NCI-H1105 (cell line): ENCODE measurements at places on chromosomes 16 and 17.

GRCh38 chr16:5412731-5413130, 315.1 kb upstream of the EEF2KMT start:
- no peak for DNase-seq

DNA sequence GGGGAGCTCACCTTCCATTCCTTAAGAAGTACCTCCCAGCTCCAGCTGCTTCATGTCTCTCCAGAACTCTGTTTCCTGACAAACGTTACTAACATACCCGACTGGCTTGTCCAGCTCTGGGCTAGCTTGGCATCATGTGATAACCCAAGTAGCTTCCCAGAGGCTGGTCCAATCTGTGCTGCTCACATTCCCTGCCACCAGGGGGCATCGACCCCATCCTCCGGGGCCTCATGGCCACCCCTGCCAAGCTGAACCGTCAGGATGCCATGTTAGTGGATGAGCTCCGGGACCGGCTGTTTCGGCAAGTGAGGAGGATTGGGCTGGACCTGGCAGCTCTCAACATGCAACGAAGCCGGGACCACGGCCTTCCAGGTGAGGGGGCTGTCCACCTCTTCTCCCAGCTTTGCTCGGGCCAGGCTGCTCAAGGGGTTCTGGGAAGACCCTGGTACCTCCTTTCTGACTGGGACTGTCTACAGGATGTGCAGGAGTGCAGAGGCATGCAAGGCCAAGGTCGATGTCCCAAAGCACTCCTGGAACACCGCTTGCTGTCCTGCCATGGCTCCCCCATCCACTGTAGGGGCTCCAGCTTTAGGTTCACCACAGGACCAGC, 7.6 kb downstream of the EPX start:
- DNase-seq = peak; percentile 52

- no peak for DNase-seq
Measured at GRCh38 chr17:8701221-8701620, 43.4 kb downstream of the CCDC42 start.

DNA sequence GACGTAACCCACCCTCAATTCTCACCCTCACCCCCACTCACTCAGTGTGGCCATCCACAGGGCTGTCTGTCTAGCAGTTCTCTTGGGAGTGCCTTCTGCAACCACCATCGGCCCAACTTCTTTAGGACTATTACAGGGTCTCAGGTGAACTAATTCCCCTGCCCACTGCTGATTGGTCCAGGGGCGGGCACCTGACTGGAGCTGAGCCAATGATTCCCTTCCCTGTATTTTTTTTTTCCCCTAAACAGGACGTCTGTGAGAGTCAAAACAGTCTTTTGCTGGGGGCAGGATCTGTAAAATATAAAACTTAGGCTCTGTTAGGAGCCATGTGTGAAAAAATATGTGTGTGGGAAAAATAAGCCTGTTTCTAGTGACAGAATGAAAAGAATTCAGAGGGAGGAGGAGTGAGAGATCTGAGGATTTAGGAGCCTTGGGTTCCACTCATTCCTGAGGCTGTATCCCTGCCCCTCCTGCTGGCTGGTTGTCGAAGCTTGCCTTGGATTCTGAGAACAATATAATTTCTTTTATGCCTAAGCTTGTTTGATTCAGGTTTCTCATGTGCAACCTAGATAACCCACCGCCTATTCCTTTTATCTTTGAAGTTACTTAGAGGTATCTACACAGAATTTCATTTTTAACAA, 115.0 kb downstream of the SPACA3 start:
- no peak for DNase-seq

GRCh38 chr17:70288540-70289290, 119.4 kb downstream of the KCNJ2 start:
- DNase-seq = peak; percentile 49

DNA sequence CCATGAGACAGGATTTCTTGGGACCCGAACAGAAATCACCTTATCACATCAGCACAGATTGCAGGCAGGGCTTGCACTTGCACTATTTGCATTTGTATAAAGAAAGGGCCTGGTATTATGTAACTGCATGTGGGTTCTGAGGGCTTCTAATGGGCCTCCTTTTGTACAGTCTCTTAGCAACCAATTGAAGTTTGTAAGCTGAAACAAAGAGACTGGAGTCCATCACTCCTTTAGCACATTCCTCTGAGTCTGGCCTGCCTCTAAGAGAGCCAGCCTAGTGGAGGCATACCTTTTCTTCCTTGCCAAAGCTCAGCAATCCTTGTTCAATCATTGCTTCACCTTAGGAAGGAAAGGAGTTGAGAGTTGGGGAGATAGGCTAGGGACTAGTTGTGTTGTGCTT, 387.1 kb downstream of the XYLT1 start:
- DNase-seq = no peak

DNA sequence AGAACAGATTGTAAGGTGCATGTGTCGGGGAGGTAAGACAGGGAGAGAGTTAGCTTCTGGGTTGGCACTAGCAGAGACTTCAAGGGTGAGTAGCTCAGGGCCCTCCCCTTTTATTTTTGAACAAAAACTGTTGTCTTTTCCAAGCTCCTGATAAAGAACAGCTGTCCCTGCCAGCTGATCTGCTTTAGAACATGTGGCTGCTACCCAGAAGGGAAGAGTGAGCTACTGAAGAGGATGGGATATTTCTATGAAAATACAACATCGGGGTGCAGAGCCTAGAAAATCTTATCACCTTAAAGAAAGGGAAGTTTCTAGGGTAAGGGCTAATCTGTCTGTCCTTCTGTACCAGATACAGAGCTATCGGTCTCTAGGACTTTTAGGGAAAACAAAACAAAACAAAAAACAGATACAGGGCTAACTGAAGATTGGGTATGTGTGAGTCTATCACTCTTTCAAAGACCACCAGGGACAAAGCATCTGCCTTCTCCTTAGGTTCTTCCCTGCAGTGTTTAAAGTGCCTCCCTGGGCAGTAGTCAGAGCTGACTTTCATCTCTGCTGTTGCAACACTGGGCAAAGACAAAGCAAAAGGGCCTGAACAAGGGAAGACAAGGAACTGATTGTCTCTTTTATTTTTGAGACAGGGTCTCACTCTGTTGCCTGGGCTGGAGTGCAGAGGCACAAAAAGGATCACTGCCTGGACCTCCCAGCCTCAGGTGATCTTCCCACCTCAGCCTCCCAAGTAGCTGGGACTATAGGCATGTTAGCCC, 5.0 kb upstream of the DHRS13 start:
- no peak for DNase-seq

DNA sequence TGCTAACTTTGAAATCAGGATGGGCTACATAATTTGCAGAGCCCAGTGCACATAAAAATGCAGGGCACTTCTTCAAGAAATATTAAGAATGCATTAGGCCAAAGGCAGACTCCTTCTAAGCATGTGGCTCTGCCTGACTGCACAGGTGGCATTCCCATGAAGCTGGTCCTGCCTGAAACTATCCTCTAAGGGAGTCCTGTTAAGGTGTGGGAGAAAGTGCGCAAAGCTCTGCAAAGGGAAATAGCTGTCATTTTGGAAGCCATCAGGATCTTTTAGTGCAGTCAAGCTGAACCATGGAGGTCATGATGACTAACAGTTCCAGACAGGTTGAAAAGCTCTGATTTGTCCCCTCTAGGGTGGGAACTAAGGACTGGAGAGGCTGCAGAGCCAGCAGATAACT, 41.9 kb upstream of the CRHR1 start:
- DNase-seq = no peak

DNA sequence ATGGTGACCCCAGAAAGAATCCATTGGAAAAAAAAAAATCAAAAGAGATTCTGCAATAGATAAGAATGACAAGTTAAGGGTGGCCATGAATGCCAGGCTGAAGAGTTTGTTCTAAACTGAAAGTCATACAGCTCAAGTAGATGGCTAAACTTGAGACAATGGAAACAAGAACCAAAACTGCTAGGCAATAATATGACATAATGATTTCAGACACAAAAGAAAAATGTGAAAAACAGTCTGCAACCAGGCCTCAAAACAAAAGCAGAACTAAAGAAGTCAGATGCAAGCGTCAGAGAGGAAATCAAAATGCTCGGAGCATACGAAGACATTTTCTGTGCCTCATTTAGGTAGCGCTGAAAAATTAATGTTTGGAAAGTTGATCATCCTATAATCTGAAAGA, 54.4 kb upstream of the YPEL2 start:
- DNase-seq = no peak

GRCh38 chr17:50270435-50271362, 3.6 kb upstream of the TMEM92 start:
- DNase-seq = no peak

DNA sequence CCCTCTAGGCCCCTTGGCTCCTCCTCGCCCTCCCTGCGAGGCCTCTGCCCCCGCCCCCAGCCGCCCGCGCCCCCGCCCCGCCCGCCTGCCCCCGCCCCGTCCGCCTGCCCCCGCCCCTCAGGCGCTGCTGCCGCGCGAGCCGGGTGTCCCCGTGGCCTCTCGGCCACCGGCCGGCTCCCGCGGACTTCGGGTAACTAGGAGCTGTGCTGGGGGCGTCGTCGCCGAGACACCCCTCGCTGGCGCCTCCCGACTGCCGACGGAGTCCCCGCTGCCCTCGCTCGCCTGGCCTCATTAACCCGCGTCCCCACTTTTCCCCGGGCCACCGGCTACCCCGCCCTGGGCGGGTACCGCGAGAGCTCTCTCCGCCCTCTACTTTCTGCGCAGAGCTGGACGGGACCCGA, at the start of gene TLCD1:
TLCD1 (minus strand) TSS at position 8 of the 401 bp plus-strand sequence. CDS start 136 bp downstream, outside the sequence.
- DNase-seq = peak; percentile 65

GRCh38 chr16:1080801-1081733, 8.5 kb downstream of the SSTR5 start:
- DNase-seq = no peak

- DNase-seq = no peak
Measured at GRCh38 chr16:88635671-88636319, 2.6 kb upstream of the IL17C start.

GRCh38 chr17:59465949-59466307, 99.5 kb upstream of the DHX40 start:
- DNase-seq = no peak

DNA sequence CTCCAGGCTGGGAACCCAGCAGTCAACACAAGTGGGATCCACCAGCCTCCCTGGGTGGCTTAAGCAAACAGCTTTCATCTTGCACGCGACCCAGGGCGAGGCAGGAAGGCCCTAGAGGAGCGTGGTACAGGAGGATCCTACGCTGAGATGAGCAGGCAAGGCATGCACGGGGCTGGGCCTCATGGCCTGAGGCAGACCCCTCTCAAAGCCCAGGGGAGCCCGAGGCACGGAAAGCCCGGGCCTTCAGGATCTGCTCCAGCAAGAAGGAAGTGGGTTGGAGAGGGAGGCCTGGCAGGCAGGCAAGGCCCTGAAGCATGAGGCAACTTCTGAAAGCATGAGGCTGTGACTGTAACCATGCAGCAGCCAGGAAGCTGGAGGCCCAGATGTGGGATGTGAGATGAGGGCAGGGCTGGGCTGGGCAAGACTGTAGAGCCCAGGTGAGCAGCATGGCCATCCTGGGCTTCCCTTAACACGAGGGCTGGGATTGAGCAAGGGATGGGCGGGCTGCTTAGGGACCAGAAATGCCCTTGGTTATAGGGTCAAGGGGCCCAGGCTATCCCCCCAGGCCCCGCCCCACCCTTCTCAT, 338.7 kb downstream of the C16orf95 start:
- no peak for DNase-seq

DNA sequence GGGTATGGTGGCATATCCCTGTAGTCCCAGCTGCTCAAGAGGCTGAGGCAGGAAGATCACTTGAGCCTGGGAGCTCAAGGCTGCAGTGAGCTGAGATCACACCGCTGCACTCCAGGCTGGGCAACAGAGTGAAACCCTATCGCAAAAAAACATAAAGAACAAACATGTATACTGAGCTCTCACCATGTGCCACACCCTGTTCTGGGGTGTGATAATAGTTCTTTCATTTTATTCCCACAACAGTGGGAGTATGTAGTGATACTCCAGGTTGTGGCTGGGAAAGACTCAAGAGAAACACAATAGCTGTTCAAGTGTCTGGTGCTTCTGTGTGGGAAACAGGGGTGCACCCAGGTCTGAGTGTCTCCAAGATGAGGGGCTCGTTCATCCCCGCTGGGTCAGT, 90.7 kb downstream of the SOCS1 start:
- no peak for DNase-seq

GRCh38 chr17:42518046-42518754, 17.8 kb upstream of the NAGLU start:
- no peak for DNase-seq

- no peak for DNase-seq
Measured at GRCh38 chr17:21843951-21844590, 151.7 kb downstream of the KCNJ18 start.

DNA sequence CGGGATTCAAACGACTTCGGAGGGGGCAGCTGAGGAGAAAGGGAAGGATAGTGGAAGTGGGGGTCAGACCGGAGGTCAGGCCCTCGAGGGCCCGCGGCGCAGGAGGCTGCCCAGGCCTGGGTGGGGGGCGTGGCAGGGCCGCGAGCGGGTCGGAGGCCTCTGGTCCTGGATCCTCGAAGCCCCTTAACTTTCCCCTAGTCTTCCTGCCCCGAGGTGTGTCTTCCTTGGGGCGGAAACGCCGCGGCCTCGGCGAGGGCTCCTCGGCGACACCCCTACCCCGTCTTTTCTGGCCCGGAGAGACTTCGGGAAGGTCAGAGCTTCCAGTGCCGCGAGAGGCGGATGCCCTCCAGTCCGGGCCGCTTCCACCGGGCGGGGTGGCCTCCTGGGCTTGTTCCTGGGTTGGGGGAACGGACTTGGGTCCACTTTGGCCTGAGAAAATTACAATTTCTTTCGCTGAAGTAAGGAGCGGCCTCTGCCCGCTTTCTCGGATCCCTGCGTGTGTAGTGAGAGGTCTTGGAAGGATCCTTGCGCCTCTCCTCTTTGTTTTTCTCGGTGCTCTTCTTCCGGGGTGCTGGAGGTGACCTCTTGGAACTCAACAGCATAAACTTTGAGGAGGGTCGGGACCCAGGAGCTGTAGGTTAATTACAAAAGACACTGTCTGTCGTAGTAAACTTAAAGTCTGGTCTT, 491 bp downstream of the IST1 start:
- no peak for DNase-seq

- DNase-seq = no peak
Measured at GRCh38 chr16:10296956-10297340, 88.9 kb upstream of the ATF7IP2 start.

GRCh38 chr16:11536104-11536866, 50.4 kb downstream of the LITAF start:
- DNase-seq = no peak

GRCh38 chr17:5702951-5703510, 118.7 kb upstream of the NLRP1 start:
- DNase-seq = peak; percentile 11

DNA sequence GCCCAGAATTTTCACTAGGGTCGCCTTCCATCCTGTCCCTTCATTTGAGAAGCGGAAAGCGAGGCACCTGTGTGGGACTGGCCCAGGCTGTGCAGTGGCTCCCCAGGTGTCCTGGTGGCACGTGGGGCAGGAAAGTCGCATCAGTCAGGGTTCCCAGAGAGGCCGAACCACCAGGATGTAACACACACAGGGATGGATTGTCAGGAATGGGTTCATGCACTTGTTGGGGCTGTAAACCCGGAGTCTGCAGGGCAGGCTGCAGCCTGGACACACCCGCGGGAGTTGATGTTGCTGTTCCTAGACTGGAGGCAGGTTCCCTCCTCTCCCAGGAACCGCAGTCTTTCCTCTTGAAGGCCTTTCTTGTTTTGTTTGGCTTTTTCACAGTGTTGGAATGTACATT, 30.7 kb upstream of the RPTOR start:
- no peak for DNase-seq
